ENCODE measurements at places on chromosomes 6 and 20. TPM values are rescaled to one million over a fixed set of nuclear protein-coding genes. Genes with fewer than 3 reads are reported as not detected.

Gene CST2
- total RNA-seq = not detected

Gene OTOR
- not detected for total RNA-seq

Gene BMP7
- 6.8 TPM for total RNA-seq

Gene EPHA7
- total RNA-seq = 5.7 TPM

Gene TDRD6
- not detected for total RNA-seq

Gene DEFB124
- total RNA-seq = not detected

Gene OLIG3
- total RNA-seq = not detected

Gene CLVS2
- total RNA-seq = not detected

Gene MOG
- total RNA-seq = not detected

Gene TMEM244
- not detected for total RNA-seq

Gene EMILIN3
- total RNA-seq = 0.24 TPM

Gene FAM83C
- total RNA-seq = not detected

DNA sequence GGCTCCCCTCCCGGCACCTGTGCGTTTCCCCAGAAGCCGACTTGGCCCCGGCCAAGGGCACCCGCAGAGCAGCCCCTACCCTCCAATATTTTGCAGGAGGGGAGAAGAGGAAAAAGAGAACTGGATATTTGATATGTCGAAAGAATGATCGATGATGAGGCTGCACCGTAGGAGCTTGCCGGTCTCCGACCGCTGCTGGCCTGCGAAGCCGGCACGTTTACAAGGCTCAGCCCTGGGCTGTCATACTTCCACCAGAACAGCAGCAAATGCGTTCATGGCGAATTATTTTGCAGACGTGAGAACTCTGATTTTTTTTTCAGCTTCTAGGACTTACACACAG is 296.7 kb downstream of the TFAP2C start:
- no peak for DNase-seq

GRCh38 chr6:150492941-150493340 is 106.7 kb upstream of the PLEKHG1 start:
- DNase-seq = no peak

- DNase-seq = no peak
Observed at GRCh38 chr6:2767657-2768524, 2.7 kb downstream of the WRNIP1 start.

- DNase-seq = no peak
Observed at GRCh38 chr6:51704932-51705540, 382.4 kb downstream of the PKHD1 start.

DNA sequence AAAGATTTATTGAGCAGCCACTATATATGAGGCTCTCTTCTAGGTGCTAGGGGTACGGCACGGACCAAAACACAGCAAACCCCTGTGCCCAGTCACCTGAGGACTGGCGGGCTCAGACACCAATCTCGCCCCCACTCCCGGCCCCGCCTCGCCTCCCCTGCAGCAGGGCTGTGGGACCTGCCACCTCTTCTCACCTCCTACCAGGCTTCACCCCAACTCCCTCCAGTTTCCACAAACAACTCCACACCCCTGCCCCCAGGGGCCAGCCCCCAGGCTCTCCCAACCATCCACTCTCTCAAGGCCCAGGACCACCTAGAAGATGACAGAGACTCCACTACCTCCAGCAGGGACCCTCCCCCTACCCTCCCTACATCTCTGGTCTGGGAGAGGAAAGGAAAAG is 6.5 kb downstream of the TFEB start:
- DNase-seq = no peak

DNA sequence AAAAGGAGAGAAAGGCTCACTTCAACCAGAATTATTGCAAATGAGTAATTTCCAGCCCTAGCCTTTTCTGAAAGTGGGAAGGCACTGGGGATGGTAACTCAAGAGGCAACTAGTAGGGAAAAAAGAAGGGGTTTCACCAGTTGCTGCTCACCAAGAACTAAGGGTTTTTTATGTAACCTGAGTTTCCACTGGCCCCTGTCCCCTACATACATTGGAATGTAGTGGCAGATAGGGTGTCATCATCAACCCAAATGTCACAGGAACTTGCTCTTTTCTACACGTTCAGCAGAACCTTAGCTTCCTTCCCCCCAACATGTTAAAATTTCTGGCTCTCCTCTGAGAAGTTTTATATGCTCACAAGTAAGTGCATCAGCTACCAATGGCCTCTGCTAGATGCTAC is 38.2 kb upstream of the PKHD1 start:
- no peak for DNase-seq

GRCh38 chr6:35052694-35053565 is 88.2 kb downstream of the TCP11 start:
- peak; percentile 31 for DNase-seq

DNA sequence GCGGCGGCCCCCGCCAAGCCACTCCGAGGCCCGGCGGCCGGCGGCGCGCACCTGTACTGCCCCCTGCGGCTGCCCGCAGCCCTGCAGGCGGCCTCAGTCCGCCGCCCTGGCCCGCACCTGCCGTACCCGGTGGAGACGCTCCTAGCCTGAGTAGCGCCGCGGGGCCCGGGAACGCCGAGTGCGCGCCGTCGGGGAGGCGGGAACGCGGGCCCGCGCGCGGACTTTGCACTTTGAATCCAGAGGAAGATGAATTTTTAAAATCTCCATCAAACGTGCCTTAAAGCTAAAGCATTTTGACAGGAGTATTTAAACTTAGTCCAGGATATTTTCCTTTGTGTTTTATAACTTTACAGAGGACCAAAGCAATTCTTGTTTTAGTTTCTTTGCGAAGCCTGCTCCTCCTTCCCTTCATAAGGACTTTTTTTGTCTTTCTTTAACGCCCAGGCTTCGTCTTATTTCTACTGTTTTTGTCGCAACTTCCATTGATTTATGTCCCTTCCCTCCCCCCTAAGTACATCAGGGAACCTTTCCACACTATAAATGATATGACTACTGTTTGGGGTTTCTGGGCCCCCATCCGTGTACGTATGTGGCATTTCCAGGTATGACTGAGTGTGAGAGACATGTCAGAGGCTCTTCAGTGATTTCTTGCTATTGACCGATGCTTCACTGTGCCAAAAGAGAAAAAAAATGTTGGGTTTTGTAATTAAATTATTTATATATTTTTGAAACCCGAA is 2.0 kb downstream of the FOXQ1 start:
- DNase-seq = peak; percentile 32

DNA sequence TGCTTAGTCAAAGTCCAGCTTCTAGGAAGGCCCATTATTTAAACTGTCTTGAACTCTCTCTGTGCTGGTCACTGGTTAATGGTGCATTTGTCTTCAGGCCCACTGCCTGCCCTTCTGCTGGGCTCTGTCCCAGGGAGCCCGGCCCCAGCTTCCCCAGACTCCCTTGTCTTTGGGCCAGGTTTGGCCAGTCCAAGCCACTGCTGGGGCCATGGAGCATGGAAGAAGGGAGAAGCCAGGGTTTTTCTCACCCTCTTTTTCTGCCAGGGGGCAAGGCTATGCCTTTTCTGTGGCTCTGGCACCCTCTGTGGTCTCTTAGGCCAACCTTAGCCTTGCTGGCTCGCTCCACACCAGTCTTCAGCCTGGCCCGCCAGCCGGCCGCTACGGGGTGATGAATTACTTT is 390.0 kb upstream of the SULF2 start:
- DNase-seq = no peak

DNA sequence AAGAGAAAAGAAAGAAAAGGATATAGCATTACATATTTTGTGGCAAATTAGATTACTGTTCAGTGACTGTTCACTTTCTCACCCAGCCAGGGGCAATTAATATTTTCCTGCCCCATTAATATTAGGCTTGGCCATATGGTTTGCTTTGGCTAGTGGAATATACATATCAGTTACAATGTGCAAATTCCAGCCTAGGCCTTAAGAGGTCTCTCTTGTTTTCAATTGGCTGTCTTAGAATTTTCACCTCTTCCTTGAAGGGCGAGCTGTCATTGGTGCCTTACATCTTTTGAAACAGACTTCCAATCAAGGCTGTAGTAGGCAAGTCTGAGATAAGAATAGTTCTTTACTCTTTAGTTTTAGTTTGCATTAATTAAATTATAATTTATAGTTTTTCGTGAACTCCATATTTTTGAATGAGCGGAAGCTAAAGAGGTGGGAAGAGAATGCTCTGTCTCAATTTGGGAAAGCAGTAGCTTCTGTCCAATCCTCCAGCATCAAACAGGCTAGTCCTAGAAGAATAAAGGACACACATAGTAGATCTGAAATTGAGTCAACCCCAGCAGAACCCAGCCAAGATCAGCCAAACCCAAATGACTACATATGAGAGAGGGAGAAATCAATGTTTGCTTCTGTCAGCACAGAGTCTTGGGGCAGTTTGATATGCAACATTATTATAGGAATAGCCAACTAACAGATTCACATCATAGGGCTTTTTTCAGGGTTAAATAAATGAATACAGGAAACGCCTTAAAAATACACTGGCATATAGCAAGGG is 6.3 kb upstream of the CSNK2A1 start:
- peak; percentile 30 for DNase-seq

DNA sequence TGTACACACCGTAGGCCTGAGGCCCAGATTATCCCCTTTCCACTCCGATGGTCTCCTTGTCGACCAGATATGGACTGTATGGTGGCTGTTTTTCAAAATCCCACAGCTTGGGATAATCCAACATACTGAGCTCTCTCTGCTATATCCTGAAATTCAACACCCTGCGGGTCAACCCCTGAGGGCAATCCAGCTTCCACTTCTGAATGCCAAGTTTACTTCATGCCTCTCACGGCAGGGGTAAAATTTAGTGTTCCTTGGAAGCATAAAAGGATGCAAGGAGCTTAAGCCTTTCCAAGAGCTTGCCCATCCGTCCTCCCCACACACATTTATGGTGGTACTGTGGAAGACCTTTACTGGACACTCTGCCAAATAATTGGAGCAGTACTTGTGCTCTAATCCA is 90.7 kb downstream of the PLG start:
- no peak for DNase-seq

GRCh38 chr6:90202156-90202555 is 94.5 kb downstream of the BACH2 start:
- DNase-seq = no peak

DNA sequence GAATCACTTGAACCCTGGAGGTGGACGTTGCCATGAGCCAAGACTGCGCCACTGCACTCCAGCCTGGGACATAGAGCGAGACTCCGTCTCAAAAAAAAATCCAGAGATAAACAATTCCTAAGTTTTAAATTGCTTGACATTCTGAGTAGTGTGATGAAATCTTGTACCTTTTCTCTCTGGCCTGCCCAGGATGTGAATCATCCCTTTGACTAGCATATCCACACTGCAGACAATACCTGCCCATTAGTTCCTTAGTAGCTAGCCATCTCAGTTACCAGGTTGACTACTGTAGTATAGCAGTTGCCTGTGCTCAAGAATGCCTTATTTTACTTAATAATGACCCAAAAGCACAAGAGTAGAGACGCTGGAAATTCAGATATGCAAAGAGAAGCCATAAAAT is 2.8 kb downstream of the ZFP57 start:
- no peak for DNase-seq

DNA sequence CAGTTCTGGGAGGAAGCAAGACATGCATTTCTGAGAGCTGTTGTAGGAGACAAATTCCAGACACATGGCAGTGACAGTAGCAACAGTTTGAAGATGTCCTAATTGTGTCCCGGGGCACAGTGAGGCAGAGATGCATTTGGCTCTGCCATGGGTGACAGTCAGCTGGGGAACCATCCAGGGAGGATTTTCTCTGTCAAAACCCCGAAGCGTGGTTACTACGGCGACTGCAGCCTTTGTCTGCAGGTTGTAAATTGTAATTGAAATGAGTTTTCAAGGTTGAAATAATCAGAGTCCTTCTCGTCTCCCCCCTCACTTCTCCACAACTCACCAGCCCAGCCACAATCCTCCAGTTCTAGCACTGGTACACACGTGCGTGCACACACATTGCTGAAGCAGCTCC is 100.1 kb downstream of the GRM4 start:
- DNase-seq = no peak

DNA sequence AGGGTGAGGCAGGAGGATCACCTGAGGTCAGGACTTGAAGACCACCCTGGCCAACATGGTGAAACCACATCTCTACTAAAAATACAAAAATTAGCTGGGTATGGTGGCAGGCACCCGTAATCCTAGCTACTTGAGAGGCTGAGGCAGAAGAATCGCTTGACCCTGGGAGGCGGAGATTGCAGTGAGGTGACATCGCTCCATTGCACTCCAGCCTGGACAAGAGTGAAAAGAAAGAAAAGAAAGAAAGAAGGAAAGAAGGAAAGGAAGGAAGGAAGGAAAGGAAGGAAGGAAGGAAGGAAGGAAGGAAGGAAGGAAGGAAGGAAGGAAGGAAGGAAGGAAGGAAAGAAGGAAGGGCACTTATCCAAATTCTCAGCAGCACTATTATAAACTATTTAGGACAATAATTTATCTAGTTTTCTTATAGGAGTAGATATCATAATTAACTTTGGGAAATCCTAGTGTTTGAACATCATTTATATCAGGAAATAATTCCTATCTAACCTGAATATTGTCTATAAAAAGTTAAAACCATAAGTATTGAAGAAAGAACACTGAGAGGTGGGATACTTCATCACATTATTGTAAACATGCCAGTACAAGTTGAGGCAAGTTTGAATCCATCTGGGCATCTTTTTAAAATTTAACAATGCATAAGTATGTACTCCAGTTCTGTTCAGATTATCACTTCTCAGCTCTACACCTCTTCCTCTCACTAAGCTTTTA is 305.5 kb downstream of the SLC35F1 start:
- no peak for DNase-seq

- DNase-seq = no peak
Observed at GRCh38 chr6:137043710-137044365, 927 bp downstream of the IL20RA start.

DNA sequence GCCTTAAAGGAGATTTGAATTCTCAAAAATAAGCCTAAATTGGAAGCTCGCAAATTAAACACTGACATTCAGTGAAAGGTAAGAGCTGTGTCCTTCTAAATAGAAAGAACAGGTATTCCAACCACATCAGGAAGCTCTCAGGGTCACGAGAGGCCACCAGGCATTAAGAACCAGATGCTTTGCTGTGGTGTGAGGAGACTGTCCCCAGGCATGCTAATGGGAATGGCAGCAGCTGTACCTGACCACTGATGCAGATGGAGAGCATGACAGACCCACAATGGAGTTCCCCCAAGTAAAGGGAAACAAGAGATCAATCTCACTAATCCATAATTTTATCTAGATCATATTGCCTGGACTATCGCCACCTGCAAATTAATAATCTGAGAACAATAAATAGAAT is 658.9 kb upstream of the NOX3 start:
- no peak for DNase-seq

All from SK-MEL-5 (cell line).